Uterine smooth muscle cell (primary cell): ENCODE measurements at places on chromosomes 7 and 10. TPM values are rescaled to one million over a fixed set of nuclear protein-coding genes. Genes with fewer than 3 reads are reported as not detected.

Gene UCN3
- total RNA-seq = not detected in 2 replicates

Gene HOXA5
- total RNA-seq = 0.66 and 0.75 TPM in 2 replicates

Gene COBL
- under 0.01 TPM in 2 replicates for total RNA-seq

Gene NDUFB8
- total RNA-seq = 101 and 110 TPM in 2 replicates

Gene ADAM12
- total RNA-seq = 40.8 and 119 TPM in 2 replicates

Gene PHTF2
- total RNA-seq = 23.9 and 35.3 TPM in 2 replicates

Gene ABCC2
- total RNA-seq = 0.55 and 0.75 TPM in 2 replicates

Gene LZTS2
- total RNA-seq = 76.6 and 86.4 TPM in 2 replicates

Gene CPA4
- 0.77 and 8.2 TPM in 2 replicates for total RNA-seq

Gene PRRT4
- total RNA-seq = under 0.01 and 0.12 TPM in 2 replicates

Gene CDC14C
- not detected in 2 replicates for total RNA-seq

Gene ITIH5
- total RNA-seq = under 0.01 and 0.75 TPM in 2 replicates

Gene CFAP69
- 4.4 and 6.2 TPM in 2 replicates for total RNA-seq

Gene KAZALD1
- total RNA-seq = 6.2 and 6.4 TPM in 2 replicates

Gene ARHGAP12
- 52.8 and 70.7 TPM in 2 replicates for total RNA-seq

Gene HOXA9
- 8.6 and 13.6 TPM in 2 replicates for total RNA-seq

Gene ZNF727
- 0.11 and 0.75 TPM in 2 replicates for total RNA-seq

Gene SSC4D
- 0.55 and 0.75 TPM in 2 replicates for total RNA-seq

Gene ZNF438
- 2.0 and 2.3 TPM in 2 replicates for total RNA-seq

Gene STX1A
- total RNA-seq = 17.4 and 32.3 TPM in 2 replicates

Gene GPR26
- total RNA-seq = not detected in 2 replicates

Gene ZNF804B
- not detected in 2 replicates for total RNA-seq
